ENCODE measurements at places on chromosomes 11 and 22. TPM values are rescaled to one million over a fixed set of nuclear protein-coding genes. Genes with fewer than 3 reads are reported as not detected.

The ILK gene
- total RNA-seq: 450 TPM

The GP1BB gene
- total RNA-seq: 1.9 TPM

The IL18BP gene
- total RNA-seq: 2.5 TPM

The ACR gene
- total RNA-seq: not detected

The ISX gene
- total RNA-seq: not detected

The FREY1 gene
- total RNA-seq: not detected

GRCh38 chr11:65780770-65781151 is at the start of gene AP5B1:
Gene AP5B1 (minus strand): TSS chr11:65780976. CDS start chr11:65780591, 385 bp downstream.
- peaks cover 17% of the 10 kb centered on the region for H3K4me1 ChIP-seq
- peaks cover 7% of the 10 kb centered on the region for H3K27me3 ChIP-seq
- peaks cover 17% of the 10 kb centered on the region for H3K36me3 ChIP-seq
- H3K4me3 ChIP-seq: peak within 1 kb of the TSS; percentile 89
- DNase-seq: peak; percentile 76
- H3K27ac ChIP-seq: peak within 1 kb of the TSS; percentile 73

- H3K27me3 ChIP-seq: no peaks in the 10 kb centered on the region
- DNase-seq: no peak
- no peak overlapping the region for H3K27ac ChIP-seq
- no peaks in the 10 kb centered on the region for H3K36me3 ChIP-seq
These were observed 269.7 kb downstream of the DYNC2H1 start for GRCh38 chr11:103378931-103379330.

DNA sequence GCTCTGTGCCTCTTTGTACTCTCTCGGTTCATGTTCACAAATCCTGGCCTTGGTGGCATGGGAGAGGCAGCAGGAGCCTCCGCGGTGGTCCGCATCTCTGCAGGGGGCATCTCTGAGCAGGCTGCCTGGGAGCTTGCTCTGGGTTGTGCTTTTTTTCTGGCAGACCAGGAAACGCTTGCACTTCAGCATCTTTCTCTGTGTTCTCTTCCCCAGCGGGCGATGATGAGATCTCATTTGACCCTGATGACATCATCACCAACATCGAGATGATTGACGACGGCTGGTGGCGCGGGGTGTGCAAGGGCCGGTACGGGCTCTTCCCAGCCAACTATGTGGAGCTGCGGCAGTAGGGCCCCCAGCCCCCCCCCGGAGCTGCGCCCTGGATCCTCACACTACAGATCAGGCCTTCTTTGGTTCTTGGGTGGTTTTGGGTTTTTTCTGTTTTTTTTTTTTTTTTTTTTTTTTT is 36.5 kb downstream of the CTTN start:
- peaks cover 73% of the 10 kb centered on the region for H3K36me3 ChIP-seq
- H3K27me3 ChIP-seq: no peaks in the 10 kb centered on the region
- no peak overlapping the region for H3K4me3 ChIP-seq
